ENCODE measurements at places on chromosomes 5 and 9.

DNA sequence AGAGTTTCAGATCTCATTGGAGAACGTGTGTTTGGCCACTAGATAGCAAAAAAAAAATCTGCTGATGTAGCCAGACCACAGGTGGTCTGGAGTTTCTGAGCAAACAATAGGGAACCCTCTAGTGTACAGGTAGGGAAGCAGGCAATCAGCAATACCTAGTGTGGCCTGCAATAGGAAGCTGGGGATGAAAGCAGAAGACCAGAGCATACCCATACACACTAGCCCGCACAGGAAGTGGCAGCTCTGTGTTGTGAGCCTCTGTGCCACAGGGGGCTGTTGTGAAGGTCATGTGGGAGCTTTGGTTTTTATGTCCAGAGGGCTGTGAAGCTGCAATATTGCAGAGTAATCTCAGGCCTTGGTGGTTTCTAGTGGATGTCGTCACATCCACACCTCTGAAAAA, 81.2 kb downstream of the MTAP start:
- DNase-seq: no peak

- no peak for DNase-seq
These were observed 178.8 kb upstream of the IL12B start for GRCh38 chr5:159509002-159509660.

GRCh38 chr9:78614892-78615291, 318.0 kb downstream of the PSAT1 start:
- DNase-seq: no peak

GRCh38 chr5:178818094-178818493, 41.7 kb upstream of the ZNF354B start:
- no peak for DNase-seq

DNA sequence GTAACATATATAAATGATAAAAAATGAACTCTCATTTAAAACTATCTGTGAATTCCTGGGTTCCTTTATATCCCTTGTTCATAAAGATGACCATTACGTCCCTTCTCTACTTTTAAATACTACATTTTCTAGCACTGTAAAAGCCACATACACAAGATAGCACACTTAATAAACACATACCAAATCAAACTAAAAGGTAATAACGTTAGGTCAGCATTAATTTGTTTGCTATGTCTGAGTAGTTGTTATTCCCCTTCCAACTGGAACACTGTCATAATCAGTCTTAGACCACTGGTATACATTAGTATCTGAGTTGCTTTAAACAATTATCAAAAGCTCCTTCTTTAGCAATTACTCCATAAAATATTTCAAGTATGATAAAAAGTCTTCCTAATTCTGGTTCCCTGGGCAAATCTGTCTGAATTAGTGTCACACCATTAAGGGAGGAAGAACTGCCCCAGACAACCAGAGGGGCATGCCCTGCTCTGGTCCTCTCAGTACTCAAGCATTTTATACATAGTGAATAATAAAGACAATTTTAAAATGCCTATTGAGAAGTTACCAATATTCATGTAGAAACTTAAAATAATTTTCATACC, 98.1 kb downstream of the RAPGEF6 start:
- no peak for DNase-seq

DNA sequence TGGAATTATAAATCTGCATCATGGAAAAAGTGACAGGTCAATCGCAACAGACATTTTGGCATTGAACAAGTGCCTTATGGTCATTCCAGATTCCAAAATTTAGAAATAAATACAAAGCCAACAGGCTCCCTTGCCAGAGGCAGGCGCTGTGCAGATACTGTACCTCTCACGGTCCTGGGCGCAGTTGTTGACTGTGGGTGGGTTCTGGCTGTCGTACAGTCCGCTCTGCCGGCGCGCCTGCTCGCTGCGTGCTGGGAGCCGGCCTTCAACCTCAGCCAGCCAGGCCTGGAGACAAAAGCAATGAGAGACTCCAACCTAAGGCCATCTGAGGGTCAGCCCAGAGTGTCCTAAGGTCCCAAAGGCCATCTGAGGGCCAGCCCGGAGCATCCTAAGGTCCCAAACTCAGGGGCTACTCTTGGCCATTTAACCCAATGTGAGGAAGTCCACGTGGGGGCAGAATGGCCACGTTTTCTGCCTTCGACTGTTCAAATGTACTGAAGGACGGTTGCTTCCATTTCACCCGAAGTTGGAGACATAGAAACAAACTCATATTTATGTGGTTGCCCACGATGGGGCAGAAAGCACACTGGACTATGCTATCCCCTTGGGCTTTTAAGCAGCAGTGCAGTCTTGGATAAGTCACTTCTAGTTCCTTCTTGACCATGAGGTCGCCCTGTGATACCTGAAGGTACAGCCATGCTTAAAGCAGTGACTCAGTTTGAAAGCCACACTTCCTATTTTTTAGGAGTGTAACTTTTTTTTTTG, 65.2 kb downstream of the USP20 start:
- no peak for DNase-seq

DNA sequence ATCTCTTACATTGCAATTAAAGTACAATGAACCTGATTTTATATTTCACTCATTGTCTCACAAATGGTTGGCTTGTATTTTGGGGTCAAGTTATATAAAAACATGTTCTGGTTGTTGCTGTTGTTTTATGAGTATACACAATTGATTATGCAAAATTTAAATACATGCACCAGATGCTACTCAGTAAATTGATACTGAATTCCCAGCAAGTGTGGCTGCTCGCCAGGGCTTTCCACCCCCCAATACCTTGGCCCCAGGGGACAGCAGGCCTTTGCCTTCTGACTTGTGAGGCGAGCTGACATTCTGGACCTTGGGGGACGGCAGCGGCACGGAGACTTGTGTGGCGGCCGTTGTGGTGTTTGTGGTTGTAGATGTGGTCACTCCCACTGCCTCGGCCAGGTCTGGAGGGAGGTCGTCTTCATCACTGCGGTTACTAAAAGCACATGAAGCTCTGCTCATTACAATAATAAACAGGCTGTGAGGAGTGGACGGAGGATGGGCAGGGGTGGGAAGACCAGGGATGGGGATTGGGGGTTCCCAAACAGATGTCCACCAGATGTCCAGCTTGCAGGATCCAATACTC, 27.0 kb upstream of the FRRS1L start:
- DNase-seq: no peak

- DNase-seq: no peak
These were observed 8.0 kb upstream of the MAMDC2 start for GRCh38 chr9:70035691-70036090.

GRCh38 chr9:79023134-79023580, 548.6 kb upstream of the TLE4 start:
- no peak for DNase-seq

DNA sequence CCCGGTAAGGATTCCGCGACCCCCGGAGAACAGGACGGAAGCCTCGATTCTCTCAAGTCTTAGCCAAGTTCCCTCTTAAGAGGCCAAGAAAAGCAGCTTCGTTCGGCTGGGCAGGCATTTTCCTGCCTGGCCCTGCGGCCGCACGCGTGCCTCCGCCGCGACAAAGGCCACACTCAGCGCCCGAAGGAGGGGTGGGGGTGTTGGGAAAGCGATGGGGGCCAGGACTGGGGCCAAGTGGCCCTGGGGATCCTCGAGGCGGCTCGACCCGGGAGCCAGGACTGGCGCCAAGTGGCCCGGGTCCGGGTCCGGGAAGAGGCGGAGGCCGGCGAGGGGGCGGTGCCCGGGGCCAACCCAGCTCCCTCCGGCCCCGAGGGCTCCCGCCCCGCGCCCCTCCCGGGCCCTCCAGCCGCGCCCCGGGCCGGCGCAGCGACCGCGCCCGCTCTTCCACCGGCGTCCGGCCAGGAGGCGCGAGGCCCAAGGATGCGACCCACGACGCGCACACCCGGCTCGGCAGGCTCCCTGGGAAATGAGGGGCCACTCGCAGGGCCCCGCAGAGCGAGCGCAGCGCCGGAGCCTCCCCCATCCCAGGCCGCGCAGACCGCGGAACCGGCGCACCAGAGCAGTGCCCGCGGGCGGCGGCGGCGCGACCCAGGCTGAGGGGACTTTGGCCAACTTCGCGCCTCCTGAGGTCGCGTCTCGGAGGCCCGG, 756 bp downstream of the VAV2 start:
- peak; percentile 8 for DNase-seq

- no peak for DNase-seq
These were observed 192.4 kb downstream of the ARHGEF28 start for GRCh38 chr5:73818357-73818756.

DNA sequence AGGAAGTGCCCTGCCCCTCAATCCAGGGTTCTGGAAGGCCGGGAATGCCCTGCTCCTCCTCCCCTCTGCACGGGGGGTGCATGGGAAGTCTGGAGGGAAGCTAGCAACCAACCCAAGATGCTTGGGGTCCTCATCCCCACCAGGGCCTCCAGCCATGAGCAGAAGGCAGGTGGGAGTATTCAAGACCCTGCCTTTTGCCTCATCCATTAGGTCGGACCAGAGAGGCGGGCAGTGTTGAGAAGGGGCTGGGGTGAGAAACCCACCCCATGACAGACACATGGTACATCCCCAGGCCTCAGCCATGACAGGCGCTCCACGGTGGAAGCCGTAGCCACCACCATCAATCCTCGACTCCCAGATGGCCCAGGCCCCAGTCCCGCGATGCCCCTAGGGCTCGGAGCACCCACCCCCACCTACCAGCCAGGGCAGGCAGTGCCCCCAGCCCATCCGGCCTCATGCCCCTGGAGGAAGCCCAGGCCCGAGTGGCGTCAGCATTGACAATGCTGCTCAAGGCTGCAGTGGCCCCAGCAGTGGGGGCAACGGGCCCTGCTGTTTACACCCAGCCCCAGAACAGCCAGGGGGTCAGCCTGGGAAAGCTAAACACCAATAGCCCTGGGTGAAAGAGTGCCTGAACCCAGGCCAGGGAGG, 8.6 kb downstream of the NR5A1 start:
- DNase-seq: no peak

- no peak for DNase-seq
These were observed 243.9 kb downstream of the NR2F1-AS1 start for GRCh38 chr5:93337138-93337537.

- no peak for DNase-seq
These were observed 127.8 kb downstream of the PCSK5 start for GRCh38 chr9:76018235-76018634.

DNA sequence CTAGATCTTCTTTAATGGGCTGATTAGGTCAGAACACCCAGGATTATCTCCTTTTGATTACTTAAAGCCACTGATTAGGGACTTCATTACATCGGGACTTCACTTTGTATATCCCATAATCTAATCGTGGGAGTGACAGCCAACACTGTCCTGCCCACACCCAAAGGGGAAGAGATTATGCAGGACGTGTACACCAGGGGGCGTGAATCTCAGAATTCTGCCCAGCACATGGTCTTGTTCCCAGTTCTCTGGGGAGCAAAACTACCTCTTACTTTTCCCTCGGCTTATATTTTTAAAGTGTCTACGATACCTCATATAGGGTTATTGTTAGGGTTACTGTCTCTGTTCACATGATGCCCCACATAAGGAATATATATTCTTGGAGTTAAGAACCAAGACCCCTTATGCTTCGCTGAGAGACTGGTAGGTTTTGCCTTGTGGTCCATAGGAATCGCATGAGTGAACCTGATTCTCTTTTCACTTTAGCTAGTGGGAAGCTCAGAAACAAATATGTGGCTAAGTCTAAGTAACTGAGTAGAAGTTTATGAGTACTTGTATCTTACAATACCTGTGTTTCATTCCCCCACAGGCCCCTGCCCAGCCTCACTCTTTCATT, 192.7 kb downstream of the GNA14 start:
- DNase-seq: peak; percentile 30

- no peak for DNase-seq
These were observed 418.3 kb downstream of the HCN1 start for GRCh38 chr5:45277860-45278259.

- no peak for DNase-seq
These were observed 5.6 kb upstream of the OMD start for GRCh38 chr9:92429836-92430235.

- DNase-seq: no peak
These were observed 56.8 kb downstream of the TRIO start for GRCh38 chr5:14199902-14200301.

- no peak for DNase-seq
These were observed 599.6 kb upstream of the ADAMTS16 start for GRCh38 chr5:4540375-4541173.

DNA sequence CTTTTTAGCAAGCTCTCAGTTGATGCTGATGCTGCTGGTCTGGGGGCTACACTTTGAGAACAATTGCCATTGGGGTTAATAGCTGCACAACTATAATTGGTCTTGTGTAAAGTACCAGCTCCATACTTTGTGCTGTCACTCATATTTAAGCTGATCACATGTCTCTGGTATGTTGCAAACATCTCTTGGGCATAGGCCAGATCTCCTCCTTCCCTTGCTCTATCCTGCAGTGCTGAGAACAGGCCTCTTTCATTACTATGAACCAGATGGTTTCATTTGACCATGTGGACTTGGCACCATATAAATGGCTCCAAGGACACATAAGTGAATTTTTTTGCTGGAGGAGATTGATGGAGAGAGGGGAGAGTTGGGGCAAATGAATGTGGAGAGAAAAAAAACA, 48.4 kb downstream of the DMRT2 start:
- DNase-seq: no peak

DNA sequence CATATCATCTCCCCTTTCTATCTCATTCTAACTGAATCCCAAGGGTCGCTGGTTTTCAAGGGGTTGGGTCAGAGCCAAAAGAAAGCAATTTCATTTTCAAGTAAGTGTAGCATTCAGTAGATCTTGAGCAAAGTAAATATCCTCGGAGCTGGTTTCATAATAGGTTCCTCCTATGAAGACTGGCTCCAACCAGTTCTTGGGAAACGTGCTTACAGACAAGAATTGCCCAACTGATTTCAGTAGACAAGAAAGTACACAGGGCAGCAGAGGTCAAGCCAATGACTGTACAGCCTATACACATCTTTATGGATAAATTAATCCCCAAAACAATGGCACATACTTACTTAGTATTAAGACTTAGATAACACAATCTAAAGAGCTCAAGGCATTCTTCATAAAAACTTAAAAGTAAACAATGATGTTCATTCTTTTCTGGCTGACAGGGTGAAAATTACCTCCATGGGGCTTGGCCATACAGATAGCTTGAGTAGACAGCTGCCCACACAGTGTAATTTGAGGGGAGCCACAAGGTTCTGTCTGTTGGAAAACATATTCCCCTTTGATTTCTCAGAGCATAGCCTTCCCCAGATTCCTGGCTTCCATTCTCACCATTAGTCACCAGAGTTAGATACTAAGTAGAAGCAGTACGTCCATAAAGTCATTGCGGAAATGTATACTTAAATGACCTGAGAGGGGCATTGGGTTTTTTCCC, 163.9 kb downstream of the ARRDC3 start:
- DNase-seq: no peak

DNA sequence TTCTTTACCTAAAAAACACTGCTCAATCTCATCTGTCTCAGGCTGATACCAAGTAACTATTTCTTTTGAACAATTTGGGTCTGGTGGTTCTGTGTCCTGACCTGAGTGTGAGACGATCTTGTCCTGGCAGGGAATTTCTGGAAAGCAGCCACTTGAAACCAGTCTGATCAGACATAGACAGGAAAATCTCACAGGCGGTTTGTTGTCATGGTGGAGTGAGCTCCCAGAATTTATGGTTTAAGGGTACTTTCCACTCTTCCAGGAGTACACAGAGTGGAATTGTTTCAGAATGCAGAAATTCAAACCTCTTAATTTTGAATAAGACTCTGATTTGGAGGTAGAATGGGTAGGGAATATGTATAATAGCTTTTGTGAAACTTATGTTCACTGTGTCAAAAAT, 268.2 kb downstream of the ISL1 start:
- no peak for DNase-seq
